SW480 (cell line): ENCODE measurements at places on chromosomes 2 and 18.

DNA sequence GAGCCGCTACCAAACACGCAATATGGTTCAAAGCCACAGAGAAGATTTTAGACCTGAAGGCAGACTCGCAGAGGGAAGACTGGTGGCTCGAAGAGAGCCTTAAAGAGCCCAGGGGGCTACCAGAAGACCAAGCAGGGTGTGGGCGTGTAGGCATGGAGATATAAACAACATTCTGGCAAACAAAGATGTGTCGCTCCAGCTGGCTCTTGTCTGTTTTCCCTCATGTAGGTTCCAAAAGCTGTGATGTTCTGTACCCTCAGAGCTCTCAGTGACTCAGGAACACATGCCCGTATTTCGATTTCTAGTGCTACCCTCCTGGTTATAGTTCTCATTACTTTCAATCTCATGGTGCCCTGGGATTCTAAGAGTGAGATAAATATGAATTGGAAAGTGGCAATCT lies 44.5 kb downstream of the DOCK10 start:
- no peak for DNase-seq

DNA sequence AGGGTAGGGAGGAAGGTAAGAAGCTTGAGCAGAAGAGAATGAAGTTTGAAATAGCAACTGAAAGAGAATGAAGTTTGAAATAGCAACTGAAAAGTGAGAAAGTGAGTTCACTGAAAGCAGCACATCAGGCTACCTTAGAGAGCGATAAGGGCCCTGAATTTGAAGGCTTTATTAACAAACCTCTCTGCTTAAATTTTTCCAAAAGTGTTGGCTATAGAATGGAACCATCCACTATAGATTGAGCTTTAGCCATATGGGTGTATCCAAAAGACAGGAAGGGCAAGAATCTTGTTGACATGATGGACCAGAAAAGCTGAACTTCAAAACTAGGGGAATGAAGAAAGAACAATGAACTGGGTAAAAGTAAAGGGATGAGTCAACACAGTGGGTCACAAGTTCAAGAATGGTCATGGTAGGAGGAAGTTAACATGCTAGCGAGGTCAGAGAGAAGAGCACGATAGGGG lies 122.5 kb downstream of the ASXL3 start:
- DNase-seq, result no peak

GRCh38 chr2:143725400-143725799 lies 596.2 kb downstream of the ARHGAP15 start:
- DNase-seq, result no peak

DNA sequence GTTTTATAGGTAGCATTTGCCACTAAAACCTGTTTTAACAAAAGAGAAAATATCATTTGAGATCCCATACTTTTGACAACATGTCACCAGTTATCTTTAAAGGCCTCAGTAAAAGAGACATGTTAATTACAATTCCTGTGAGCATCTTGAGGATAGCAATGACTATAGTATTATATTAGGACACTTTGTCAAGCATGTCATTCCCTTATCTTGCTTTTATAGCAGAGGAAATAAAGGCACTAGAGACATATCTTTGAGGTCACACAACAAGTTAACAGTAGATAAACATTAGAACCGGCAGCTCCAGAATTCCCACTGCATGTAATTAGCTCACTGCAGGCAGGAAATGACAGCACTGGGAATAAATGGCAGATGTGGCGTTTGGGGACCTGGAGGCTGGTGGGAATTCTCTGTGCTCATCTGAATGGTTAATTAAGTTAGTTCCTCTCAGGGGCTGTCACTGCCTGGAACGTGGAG lies 25.9 kb downstream of the LYPD6B start:
- no peak for DNase-seq

DNA sequence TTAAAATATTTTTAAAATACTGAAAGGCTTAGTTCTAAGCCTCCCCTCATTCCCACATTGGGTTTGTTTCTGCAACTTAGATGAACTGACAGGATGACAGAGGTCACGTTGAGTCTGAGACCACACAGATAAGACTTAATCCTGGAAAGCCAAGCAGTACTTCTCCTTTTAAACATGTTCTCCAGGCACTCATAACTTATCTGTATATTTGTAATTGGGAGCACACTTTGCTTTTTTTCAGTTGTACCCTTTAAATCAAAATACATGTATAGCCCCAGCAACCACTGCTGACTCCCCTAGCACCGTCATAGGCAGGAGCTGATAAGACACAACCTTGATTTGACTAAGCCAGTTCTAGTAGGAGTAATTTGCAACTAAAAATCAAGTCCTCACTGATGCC lies 394.8 kb downstream of the PID1 start:
- no peak for DNase-seq

- no peak for DNase-seq
Observed at GRCh38 chr18:62767321-62767720, 52.0 kb downstream of the PHLPP1 start.

- DNase-seq, result no peak
Observed at GRCh38 chr2:176935543-176936102, 277.0 kb upstream of the HNRNPA3 start.

DNA sequence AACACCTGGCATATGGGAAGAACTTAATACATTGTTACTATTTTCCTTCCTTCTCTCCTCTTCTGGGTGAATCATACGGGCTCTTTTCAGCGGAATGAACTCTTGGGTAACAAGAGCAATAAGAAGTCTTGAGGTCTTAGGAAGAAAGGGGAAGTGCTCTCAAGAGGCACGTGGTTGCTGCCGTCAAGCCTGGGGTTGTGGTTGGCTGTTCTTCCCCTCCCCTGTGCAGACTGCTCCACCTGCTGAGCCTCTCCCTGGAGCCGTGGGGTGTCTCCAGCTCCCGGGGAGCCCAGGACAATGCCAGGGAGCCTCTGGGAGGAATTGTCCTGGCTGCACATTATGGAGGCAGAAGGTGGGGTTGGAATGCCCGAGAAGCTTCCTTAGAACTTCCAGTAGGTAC lies 19.4 kb downstream of the TOGARAM2 start:
- DNase-seq, result no peak

GRCh38 chr2:34215174-34215573 lies 616.1 kb upstream of the FAM98A start:
- no peak for DNase-seq

- peak; percentile 20 for DNase-seq
Observed at GRCh38 chr2:67234440-67234839, 162.7 kb upstream of the ETAA1 start.

GRCh38 chr18:58128381-58129374 lies 84.7 kb downstream of the NEDD4L start:
- DNase-seq, result peak; percentile 53

DNA sequence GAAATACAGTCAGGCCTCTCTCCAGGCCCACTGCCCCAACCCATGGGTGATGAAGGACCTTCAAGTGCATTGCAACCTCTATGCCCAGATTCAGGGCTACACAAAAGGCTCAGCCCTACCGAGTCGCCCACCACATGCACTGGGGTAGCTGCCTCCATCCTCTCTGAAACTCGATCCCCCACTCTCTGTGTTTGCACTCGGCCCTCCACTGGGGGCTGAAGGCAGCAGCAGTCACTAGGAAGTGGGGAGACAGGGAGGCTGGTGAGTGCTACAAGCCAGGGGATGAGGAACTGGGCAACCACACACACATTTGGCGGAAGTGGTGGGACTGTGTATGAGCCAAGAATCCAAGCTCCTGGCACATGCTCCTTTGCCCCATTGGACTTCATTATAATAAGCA lies 94.6 kb downstream of the CERS6 start:
- no peak for DNase-seq

- no peak for DNase-seq
Observed at GRCh38 chr2:100125626-100126025, 16.8 kb downstream of the AFF3 start.

GRCh38 chr2:114543236-114543766 lies 100.9 kb downstream of the DPP10 start:
- no peak for DNase-seq

- no peak for DNase-seq
Observed at GRCh38 chr2:196338440-196338839, 167.1 kb upstream of the STK17B start.

DNA sequence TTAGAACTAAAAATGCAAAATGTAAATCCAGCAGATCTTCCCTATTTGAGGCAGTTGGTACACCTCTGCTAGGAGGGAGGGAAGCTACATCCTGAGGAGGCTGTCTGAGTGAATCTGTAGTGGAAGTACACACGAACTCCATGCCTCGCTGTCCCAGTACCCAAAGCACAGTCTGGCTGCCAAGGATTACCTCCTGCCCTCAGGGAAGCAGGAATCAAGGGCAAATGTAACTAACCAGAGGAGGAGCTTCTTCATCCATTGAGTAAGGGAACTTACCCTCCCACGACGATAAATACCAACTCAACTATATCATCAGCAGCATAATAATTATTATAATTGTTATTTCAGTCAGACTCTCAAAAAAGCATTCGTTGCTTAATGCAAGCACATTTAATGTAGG lies 2.1 kb downstream of the DHRS9 start:
- DNase-seq, result no peak

DNA sequence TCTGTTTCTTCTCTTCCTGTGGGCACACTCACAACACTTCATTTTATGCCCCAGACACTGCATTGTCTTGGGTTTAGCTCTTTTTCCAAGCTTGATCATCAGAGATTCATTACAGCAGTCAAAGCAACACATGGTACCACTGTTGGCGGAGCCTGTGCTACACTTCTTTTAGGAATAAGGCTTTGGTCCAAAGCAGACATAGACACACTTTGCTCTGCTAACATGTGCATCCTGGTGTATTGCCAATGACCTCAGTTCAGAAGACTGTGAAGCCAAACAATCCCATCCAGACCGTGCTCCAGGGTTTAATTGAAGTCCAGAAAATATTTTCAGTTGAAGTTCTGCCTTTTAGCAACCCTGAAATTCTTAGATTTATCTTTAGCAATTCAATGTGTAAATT lies 354.6 kb upstream of the RAB12 start:
- no peak for DNase-seq

GRCh38 chr2:136057023-136057801 lies 60.7 kb downstream of the CXCR4 start:
- no peak for DNase-seq

DNA sequence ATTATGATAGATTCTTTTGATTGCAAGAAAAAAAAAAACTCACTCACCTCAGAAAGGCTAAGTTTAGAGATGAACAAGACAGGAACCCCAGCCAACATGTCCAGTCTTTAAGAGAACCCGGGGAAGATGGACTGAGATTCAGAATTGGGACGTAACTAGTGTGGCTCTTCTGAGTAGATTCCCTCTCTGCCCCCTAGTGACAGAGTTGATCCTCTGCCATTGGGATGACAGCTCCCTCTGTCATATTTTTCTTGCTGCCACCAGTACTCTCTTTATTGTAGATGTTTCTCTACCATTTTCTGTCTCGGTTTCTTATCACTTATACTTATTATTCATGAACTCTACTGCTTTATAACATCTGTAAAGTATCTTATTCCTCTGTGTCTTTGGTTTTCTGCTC lies 77.7 kb downstream of the GULP1 start:
- peak; percentile 49 for DNase-seq

DNA sequence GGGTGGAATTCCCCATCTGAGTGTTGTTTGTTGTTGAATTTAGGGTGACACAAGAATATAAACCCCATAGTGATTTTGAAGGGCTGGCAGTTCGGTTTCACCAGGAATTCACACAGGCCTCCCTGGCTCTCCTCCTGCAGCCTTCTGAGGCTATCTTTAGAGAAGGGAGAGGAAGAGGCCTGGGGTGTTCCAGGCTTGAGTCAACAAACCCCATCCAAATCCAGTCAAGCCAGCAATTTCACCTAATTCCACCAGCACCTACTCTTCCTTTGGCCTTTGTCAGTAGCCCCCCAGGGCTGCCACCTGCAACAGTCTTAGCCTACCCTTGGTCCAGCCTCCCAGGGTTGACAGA lies 32.0 kb downstream of the MARCHF4 start:
- DNase-seq, result no peak

DNA sequence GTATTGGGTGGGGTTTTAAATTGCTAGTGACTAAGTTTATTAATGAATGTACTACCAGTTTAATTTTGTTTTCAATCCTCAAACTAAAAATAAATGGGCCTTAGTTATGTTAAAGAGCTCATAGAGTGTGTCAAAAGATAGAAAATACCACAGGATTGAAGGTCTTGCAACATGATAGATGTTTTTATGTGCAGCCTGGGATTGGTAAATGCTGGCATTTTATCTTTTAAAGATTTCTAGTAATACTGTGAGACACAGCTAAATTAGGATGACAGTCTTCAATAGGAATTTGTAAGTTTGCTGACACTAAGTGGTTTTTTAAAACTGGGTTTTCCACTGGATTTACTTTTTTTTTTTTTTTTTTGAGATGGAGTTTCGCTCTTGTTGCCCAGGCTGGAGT lies 122.3 kb downstream of the HAUS1 start:
- no peak for DNase-seq

DNA sequence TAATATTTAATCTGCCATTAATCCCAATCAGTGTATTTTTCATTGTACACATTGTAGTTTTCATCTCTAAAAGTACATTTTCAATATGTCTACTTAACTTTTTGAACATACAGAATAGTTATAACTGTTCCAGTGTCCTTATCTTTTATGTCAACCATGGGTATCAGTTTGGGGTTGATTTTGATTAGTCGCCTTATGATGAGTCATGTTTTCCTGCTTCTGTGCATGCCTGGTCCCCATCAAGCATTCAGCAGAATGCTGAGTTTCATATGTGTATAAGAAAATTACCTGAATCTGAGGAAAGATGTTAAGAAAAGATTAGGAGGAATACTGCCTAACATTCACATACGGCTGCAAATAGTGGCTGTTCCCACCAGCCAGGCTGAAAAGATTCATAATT lies 17.7 kb downstream of the SPDYA start:
- no peak for DNase-seq

GRCh38 chr2:58045580-58046334 lies 849 bp upstream of the VRK2 start:
- DNase-seq, result no peak

DNA sequence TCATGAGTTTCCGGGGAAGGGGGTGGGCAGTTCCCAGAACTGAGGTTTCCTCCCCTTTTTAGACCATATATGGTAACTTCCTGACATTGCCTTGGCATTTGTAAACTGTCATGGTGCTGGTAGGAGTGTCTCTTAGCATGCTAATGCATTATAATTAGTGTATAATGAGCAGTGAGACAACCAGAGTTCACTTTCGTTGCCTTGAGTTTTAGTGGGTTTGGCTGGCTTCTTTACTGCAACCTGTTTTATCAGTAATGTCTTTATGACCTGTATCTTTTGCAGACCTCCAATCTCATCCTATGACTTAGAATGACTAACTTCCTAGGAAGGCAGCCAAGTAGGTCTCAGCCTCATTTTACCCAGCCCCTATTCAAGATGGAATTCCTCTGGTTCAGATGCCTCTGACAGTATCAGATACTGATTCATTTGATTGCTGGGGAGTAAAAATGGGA lies 447.3 kb downstream of the XIRP2 start:
- no peak for DNase-seq

DNA sequence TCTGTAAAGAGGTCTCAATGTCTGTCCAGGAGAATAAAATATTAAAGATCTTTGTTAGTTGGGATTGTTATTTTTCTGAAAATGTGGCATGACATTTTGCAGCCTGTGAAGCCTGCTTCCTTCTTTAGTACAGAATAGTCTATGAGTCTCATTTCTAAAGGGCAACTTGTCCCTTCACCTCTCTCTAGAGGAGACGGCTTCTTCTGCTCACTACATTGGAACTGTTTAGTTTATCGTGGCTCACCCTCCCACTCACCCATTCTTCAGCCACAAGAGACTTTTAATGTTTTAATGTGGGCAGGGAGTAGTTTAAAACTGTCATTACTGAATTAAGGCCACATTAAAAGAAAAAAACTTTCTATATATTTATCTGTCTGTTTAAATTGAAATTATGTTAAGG lies 161.0 kb downstream of the BARD1 start:
- DNase-seq, result no peak
